ENCODE measurements at places on chromosomes 12 and 14. TPM values are rescaled to one million over a fixed set of nuclear protein-coding genes. Genes with fewer than 3 reads are reported as not detected.

Gene TTC6
- total RNA-seq: not detected

GRCh38 chr12:121036810-121037326 lies 2.2 kb downstream of the OASL start:
- DNase-seq: no peak
- no peaks in the 10 kb centered on the region for H3K36me3 ChIP-seq
- H3K4me1 ChIP-seq: peaks cover 8% of the 10 kb centered on the region
- no peaks in the 10 kb centered on the region for H3K27me3 ChIP-seq
- no peak overlapping the region for H3K4me3 ChIP-seq

Gene KERA
- not detected for total RNA-seq

Gene NID2
- total RNA-seq: 37.6 TPM

GRCh38 chr14:68934066-68934465 lies 45.0 kb downstream of the ACTN1 start:
- peaks cover 50% of the 10 kb centered on the region for H3K4me1 ChIP-seq
- H3K36me3 ChIP-seq: no peaks in the 10 kb centered on the region
- no peak overlapping the region for H3K27ac ChIP-seq
- no peak for DNase-seq

Gene SLC39A2
- total RNA-seq: not detected

DNA sequence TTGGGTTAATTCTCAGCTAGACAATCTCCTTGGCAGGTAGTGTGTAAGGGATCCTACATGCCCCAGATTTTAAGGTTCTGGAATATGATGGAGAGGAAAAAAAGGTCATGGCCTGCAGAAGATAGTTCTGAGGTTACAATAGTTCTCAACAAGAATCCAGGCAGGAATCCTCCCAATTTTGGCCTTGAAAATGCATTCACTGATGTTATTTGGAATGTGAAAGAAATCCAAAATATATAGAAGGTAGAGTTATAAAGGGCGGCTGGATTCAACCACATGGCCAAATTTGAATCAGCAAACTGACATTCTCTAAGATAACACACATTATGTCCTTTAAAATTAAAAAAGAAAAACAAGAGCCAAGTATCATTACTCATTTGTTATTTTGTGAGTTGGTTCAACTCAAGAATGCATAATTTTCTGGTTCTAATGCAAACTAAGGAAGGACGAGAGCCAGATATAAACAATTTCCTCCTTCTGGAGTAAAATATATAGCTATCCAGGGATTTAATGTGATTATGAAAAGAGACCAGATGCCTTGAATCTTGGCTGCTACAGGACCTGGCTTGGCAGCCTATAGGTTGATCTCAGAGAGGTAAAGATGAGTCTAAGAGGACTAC lies 177.0 kb upstream of the G2E3 start:
- no peak for DNase-seq
- H3K4me3 ChIP-seq: no peak overlapping the region
- H3K27ac ChIP-seq: no peak overlapping the region
- no peaks in the 10 kb centered on the region for H3K4me1 ChIP-seq
- H3K27me3 ChIP-seq: no peaks in the 10 kb centered on the region
- no peaks in the 10 kb centered on the region for H3K36me3 ChIP-seq

DNA sequence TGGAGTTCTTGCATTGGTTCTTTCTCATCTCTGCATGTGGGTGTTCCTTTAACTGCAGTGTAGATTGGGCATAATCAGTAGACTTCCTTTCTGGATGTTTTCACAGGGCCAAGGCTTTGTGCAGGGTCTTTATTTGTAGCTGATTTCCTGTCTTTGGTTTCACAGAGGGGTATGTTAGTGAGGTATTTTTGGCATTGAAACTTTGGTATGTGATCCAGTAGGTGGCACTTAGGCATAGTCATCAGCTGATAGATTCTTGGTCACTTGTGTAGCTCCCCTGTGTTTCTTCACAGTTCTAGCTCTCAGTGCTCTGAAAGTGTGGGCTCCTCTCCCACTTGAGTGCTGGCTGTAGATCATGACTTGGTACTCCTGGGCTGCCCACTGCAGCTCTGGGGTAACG lies 52.7 kb upstream of the LMO3 start:
- no peak overlapping the region for H3K4me3 ChIP-seq
- no peaks in the 10 kb centered on the region for H3K4me1 ChIP-seq
- no peaks in the 10 kb centered on the region for H3K36me3 ChIP-seq
- no peak overlapping the region for H3K27ac ChIP-seq
- H3K27me3 ChIP-seq: no peaks in the 10 kb centered on the region

DNA sequence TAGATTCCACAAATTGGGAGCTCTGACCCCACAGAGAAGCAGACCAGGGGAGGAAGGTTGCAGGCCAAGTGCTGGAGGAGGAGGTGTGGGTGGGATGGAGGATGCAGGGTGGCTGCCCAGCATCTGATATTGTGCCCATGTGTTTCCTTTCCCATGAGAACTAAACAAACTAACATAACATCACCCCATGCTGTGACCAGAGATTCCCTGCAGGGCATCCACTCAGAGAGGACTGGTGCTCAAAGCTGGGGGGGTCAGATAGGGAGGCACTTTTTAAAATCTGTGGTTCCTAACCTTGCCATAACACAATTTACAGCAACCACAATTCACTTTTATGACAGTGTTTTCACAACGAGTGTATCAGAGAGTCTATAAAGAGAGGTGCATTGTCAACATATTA lies 1277.6 kb downstream of the AACS start:
- no peaks in the 10 kb centered on the region for H3K4me1 ChIP-seq
- H3K27ac ChIP-seq: no peak overlapping the region
- no peak overlapping the region for H3K4me3 ChIP-seq
- H3K36me3 ChIP-seq: no peaks in the 10 kb centered on the region
- no peaks in the 10 kb centered on the region for H3K27me3 ChIP-seq

- no peak overlapping the region for H3K4me3 ChIP-seq
- peak; percentile 83 for DNase-seq
- H3K27ac ChIP-seq: peak overlapping the region; percentile 92
- H3K27me3 ChIP-seq: no peaks in the 10 kb centered on the region
Measured at GRCh38 chr14:76919431-76920330, 93.5 kb downstream of the LRRC74A start.

DNA sequence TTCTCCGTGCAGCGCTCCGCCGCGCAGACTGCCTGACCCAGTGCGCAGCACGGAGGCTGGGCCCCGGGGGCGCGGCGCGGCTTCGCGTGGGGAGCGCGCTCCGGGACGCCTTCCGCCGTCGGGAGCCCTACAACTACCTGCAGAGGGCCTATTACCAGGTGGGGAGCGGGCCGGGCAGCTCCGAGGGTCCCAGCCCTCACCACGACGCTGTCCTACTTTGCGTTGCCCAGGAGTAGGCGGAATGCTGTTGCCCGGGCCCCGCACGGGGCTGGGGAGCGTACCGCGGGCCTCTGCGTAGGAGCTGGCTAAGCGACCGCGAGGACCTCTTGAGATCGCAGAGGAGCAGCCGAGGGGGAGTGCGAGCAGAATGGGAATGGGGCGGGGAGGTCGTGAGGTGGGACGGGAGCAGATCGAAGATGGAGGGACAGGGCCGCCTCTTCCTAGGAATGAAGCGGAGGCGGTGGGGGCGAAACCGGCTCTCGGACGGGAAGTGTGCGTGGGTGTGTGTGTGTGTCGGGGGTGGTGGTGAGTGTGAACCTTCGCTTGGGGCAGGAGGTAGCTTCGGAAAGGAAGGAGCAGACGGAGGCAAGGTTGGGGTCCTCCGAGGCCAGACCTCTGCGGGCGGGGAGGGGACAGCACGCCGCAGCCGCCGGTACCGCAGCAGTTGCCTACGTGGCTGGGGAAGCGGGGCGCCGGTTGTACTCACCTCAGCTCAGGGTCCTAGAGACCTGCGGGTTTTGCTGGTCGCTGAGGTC lies 751 bp downstream of the P3H3 start:
- H3K27me3 ChIP-seq: peaks cover 14% of the 10 kb centered on the region
- H3K4me3 ChIP-seq: peak overlapping the region; percentile 65
- no peaks in the 10 kb centered on the region for H3K36me3 ChIP-seq
- H3K4me1 ChIP-seq: peaks cover 34% of the 10 kb centered on the region
- DNase-seq: peak; percentile 60

- H3K4me3 ChIP-seq: no peak overlapping the region
- no peaks in the 10 kb centered on the region for H3K4me1 ChIP-seq
- DNase-seq: no peak
- H3K27me3 ChIP-seq: no peaks in the 10 kb centered on the region
- H3K36me3 ChIP-seq: no peaks in the 10 kb centered on the region
Measured at GRCh38 chr12:78118036-78118435, 287.3 kb downstream of the NAV3 start.

Gene FAM90A1
- total RNA-seq: 0.26 TPM

- no peaks in the 10 kb centered on the region for H3K36me3 ChIP-seq
- peaks cover 36% of the 10 kb centered on the region for H3K4me1 ChIP-seq
- no peak overlapping the region for H3K4me3 ChIP-seq
- peak; percentile 41 for DNase-seq
Measured at GRCh38 chr12:68609998-68610369, 715 bp upstream of the RAP1B start.

DNA sequence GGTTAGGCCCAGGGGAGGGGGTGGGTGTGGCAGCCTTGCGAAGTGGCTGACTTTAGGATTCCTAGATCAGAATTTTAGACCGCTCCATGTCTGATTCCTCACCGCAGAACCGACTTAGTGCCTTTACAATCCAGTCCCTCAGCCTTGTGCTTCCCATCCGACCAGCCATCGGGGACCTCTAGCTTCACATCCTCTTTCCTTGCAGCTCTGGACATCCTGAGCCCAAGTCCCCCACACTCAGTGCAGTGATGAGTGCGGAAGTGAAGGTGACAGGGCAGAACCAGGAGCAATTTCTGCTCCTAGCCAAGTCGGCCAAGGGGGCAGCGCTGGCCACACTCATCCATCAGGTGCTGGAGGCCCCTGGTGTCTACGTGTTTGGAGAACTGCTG lies 557 bp downstream of the COPS7A start:
- peak; percentile 11 for DNase-seq
- H3K27ac ChIP-seq: peak overlapping the region; percentile 64
- peak overlapping the region; percentile 10 for H3K4me3 ChIP-seq
- peaks cover 9% of the 10 kb centered on the region for H3K4me1 ChIP-seq

DNA sequence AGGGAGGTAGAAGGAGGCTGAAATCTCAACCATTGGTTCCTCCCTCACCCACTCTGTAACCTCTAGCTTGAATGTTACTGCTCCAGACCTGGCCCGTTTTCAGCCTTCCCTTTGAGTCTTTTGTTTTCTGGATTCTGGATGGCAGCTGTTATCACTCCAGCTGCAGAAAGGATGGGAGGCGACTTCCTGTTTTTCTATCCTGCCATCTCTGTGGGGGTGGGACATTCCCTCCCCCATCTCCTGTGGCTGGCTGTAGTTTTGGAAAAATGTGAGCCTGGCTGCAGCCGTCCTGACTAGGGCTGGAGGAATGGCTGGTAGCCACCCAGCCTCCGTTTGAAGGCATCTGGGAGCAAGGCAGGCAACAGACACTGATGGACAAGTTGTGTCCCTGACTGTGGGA lies 2.9 kb upstream of the PPFIBP1 start:
- H3K4me1 ChIP-seq: peaks cover 15% of the 10 kb centered on the region
- no peaks in the 10 kb centered on the region for H3K27me3 ChIP-seq
- no peak overlapping the region for H3K27ac ChIP-seq

Gene SNAPC1
- total RNA-seq: 0.66 TPM

- DNase-seq: no peak
- peaks cover 20% of the 10 kb centered on the region for H3K4me1 ChIP-seq
- no peaks in the 10 kb centered on the region for H3K27me3 ChIP-seq
- no peak overlapping the region for H3K4me3 ChIP-seq
- H3K27ac ChIP-seq: no peak overlapping the region
Measured at GRCh38 chr12:26106347-26106746, 18.5 kb downstream of the BHLHE41 start.

DNA sequence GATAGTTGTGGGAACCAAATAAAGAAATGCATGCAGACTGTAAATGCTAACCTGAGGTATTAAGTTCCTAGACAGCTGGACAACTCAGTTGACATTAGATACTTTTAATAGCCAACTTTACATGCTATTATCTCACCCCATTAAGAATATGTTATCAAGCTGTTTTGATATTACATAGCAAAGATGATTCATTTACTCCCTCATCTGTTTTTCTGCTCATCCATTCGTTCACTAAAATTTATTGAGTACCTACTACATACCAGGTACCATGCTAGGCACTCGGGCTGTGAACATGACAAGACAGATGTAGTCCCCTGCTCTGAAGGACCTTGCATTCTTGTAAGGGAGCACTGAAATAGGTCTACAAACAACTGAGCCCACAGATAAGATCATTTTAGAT lies 192.4 kb downstream of the DACT1 start:
- no peaks in the 10 kb centered on the region for H3K4me1 ChIP-seq
- no peaks in the 10 kb centered on the region for H3K36me3 ChIP-seq
- no peak overlapping the region for H3K27ac ChIP-seq
- H3K4me3 ChIP-seq: no peak overlapping the region
- no peak for DNase-seq

Gene DDN
- total RNA-seq: 0.66 TPM

- H3K27ac ChIP-seq: no peak overlapping the region
- peak; percentile 13 for DNase-seq
- no peaks in the 10 kb centered on the region for H3K27me3 ChIP-seq
Measured at GRCh38 chr14:104135121-104135903, 3.1 kb upstream of the KIF26A start.

DNA sequence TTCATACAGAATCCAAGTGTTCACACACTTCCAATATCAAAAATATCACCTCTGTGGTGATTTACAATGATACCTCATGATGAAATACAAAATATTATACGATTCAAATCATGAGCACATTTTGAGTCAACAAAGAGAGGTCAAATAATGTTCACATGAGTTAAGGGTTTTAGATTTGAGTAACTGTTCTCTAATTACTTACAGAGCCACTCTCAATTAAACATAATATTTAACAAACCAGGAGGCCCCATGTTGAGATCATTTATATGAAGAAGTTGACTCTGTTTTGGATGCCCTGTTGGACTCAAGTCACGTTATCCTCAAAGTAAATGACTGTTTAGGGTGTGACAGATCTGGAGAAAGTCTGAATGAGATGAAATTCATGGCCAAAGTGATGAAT lies 53.5 kb downstream of the NUAK1 start:
- DNase-seq: no peak
- H3K4me1 ChIP-seq: peaks cover 3% of the 10 kb centered on the region
- no peaks in the 10 kb centered on the region for H3K36me3 ChIP-seq
- no peak overlapping the region for H3K4me3 ChIP-seq
- H3K27me3 ChIP-seq: no peaks in the 10 kb centered on the region

Gene PPP1R1A
- 51.4 TPM for total RNA-seq

Gene SMIM41
- total RNA-seq: 0.66 TPM

DNA sequence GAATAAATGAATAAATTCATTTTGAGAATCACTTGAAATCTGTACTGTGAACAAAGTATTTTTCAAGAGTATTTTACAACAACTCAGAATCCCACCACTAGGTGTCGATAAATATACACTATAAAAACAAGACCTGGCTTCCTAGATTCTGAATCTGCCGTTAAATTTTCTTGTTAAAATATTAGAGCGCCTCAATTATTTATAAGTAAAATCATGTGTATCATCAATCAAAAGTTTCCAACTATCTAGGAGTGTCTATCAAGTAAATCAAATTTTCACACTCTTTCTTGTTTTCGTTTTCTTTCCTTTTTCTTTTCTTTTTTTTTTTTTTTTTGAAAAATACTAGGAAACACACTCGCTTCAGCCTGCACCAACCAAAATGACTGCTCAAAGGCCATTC lies 179.2 kb upstream of the DCN start:
- H3K27me3 ChIP-seq: no peaks in the 10 kb centered on the region
- no peak overlapping the region for H3K4me3 ChIP-seq
- H3K36me3 ChIP-seq: no peaks in the 10 kb centered on the region
